ENCODE measurements at places on chromosomes 7 and 10.

- no peak for DNase-seq
Measured at GRCh38 chr10:110032801-110033700, 25.3 kb downstream of the ADD3 start.

- no peak for DNase-seq
Measured at GRCh38 chr7:142614116-142614515, 135.2 kb upstream of the PRSS1 start.

GRCh38 chr7:91142743-91143142 is 121.5 kb upstream of the FZD1 start:
- no peak for DNase-seq

DNA sequence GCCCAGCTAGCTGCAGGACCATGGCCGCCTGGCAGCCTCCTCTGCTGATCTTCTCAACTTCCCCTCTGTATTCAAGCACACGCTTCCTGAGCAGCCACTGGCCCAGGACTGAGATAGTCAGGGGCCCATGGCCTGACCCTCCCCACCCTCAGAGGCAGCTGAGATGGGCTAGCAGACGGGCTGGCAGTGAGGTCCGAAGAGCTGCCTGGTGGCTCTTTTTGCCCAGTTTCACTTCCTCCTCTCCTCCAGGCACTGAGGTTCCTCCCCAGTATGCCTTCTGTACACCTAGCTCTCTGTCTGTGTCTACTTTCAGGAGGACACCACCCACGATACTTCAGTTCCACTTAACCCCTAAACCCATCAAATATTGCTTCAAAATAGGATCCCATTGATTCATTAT is 395.6 kb downstream of the TNS3 start:
- no peak for DNase-seq

Data from activated gamma-delta T cell treated with Interleukin-2 at 50 U/mL for 16 hours (primary cell).